ENCODE measurements at places on chromosomes 6 and 20.

DNA sequence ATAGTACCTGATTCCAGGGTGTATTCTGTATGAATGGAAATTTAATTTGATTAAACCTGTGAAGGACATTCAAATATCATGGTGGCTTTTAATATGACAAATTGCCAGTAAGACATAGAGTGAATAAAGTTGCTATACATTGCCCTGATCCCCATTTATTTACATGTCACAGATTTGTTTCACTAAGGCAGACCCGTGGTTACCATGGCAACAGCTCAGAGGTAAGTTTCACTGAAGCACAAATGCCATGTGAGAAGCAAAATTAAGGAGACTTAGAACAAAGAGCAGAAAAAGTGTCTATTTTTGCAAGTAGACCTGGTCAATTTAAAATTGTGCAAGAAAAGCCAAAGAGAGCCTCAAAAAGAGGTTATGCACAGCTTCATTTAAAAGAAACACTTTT is 63.7 kb downstream of the PXDC1 start:
- DNase-seq = no peak

DNA sequence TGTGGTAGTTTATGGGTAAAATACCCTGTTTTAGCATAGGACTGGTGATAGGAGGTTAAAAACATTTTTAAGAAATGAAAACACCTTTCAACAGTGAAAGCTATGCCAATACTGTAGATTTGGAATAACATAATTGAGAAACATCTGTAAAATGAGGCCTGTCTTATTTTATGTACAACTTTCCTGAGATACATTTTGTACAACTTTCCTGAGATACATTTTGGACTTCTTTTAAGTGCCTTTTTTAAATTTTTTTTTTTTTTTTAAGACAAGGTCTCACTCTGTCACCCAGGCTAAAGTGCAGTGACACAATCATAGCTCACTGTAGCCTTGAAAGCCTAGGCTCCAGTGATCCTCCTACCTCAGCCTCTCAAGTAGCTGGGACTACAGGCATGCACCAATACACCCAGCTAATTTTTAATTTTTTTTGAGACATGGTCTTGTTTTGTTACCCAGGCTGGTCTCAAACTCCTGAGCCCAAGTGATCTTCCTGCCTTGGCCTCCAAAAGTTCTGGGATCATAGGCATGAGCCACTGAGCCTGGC is 84.6 kb downstream of the MAN1A1 start:
- DNase-seq = no peak

- DNase-seq = no peak
These were observed 526.0 kb downstream of the EPM2A start for GRCh38 chr6:145209272-145209671.

- no peak for DNase-seq
These were observed 34.3 kb downstream of the ISM1 start for GRCh38 chr20:13255356-13255755.

GRCh38 chr6:137350857-137351256 is 131.7 kb upstream of the IFNGR1 start:
- no peak for DNase-seq

- no peak for DNase-seq
These were observed 126.8 kb upstream of the SAMD5 start for GRCh38 chr6:147381712-147382111.

DNA sequence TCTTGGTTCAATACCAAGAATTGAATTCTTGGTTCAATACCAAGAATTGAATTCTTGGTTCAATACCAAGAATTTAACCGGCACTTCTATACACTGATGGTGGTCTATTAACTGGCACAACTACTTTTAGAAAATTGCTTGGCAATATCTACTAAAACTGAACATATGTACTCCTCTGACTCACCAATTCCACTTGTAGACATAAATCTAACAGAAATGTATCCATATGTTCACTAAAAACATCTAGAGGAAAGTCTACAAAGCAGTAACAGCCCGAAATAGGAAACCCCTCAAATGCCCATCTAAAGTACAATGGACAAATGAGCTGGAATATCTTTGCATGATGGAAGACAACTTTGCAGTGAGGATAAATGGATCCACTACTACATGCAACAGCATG is 71.9 kb downstream of the KIF16B start:
- no peak for DNase-seq

DNA sequence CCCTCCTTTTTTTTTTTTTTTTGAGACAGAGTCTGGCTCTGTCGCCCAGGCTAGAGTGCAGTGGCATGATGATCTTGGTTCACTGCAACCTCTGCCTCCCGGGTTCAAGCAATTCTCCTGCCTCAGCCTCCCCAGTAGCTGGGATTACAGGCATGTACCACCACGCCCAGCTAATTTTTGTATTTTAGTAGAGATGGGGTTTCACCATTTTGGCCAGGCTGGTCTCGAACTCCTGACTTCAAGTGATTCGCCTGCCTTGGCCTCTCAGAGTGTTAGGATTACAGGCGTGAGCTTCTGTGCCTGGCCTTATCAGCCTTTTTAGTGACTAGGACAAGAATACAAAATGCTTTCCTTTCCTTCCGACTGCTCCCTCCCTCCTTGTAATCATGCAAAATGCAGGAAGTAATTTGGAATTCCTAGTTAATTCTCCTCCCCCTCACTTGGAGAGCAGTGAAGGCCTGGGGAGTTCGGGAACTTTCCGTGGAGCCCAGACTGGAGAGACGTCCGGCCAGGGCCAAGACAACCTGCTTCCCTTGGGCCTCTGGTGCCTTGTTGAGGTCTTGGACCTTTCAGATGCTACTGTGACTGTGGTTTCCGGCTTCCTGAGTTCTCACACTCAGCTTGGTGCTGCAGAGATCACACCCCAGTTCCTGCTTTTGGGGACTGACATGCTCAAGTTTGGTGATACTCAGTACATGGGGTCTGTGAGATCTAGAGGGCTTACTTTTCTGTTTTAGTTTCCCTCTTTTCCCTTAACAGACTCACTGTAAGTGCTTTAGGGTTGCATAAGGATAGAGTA is 3.9 kb upstream of the PHF20 start:
- no peak for DNase-seq

GRCh38 chr6:110590821-110591351 is 114.5 kb upstream of the SLC22A16 start:
- DNase-seq = no peak

DNA sequence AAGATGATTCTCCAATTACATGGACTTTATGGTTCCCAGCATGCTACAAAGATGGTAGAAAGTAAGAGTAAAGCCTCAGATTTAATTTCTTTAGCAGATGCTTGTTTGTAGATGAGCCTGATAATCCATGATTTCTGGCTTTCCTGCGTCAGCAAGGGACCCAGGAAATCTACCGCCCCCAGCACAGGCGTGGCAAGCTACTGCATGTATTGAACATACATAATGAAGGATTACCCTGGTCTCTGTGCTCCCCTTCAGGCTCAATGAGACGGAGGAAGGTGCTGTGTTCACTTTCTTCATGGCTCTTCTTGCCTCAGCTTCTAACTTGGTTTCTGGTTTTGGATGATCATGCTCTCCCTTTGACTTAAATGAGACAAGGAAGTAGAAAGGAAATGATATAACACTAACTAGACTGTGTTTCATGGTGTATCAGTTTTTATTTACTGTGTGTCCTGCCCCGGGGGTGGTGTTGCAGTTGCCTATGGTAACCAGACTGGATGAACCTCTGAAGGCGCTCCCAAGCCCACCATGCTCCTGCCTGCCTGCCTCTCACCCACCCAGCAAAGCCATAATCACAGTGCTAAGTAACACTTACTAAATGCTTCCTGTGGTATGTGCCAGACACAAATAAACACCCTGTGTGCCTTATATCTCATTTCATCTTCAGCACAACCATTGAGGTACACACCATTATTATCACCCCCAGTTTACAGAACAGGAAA is 17.9 kb downstream of the GCM1 start:
- DNase-seq = no peak

GRCh38 chr20:59382157-59382725 is 81.8 kb downstream of the EDN3 start:
- DNase-seq = no peak

DNA sequence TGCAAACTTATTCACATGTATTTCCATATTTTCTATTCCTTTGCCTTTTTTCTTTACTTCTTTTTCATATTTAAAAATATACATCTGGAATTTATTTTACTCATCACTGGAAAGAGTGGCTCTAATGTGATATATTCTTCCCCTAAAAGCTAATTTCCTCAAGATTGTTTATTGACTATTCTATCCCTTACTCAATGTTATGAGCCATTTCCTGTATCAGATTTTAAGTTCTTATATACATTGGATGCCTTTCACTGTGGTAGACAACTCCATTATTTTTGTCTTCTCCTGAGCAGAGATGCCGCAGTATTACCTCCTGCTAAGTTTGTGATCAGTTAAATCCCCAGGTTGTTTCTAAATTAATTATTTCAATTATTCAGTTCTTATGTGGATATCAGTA is 418.4 kb upstream of the JAG1 start:
- DNase-seq = no peak

DNA sequence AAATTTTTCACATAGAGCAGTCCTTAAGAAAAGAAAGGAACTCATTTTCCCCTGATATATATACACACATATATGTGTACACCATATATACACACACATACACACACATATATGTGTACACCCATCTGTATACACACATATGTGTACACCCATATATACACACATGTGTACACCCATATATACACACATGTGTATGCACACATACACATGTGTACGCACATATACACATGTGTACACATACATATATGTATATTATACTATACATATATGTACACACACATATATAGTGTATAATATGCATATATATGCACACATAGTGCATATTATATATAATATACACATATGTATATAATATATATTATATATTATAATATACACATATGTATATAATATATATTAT is 9.1 kb downstream of the MAP3K4 start:
- no peak for DNase-seq

DNA sequence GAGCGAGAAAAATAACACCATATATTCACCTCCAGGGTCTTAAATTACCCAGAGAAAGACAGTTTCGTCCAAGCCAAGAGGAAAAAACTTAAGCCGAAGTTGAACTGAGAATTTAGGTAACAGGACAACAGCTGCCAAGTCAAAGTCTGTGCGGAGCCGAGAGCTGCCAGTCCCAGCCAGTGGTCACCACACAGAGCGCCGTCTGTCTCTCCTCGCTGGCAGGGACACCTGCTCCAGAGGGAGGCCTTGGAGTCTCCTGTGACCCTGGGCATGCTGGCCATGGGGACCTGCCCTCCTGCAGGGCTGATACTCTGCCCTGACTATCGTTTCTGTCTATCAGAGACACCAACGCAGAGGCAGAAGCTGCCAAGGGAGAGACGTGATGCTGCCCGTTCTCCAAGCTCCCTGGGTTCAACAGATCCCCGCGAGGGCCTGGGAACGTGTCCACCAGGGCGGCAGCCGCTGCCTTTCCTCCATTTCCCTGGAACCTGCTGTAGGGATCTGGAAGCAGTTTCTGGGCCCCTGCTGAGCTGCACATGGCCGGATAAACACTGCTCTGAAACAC is 341.3 kb downstream of the SMOC2 start:
- DNase-seq = no peak

DNA sequence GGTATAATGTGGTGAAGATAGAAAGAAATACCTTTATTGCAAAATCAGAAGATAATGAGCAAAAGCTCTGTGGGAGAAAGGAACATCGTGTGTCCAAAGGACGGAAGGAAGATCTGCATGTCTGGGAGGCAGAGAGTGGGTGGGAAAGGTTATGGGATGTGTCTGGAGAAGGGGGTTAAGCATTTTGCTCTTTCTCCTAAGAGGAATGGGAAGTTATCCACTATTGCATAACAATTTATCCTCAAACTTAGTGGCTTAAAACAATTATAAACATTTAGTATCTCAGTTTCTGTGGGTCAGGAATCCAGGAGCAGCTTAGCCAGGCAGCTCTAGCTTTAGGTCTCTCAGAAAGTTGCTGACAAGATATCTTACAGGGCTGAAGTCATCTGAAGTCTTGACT is 229.1 kb upstream of the CITED2 start:
- DNase-seq = no peak

- DNase-seq = no peak
These were observed 28.7 kb upstream of the BEND3 start for GRCh38 chr6:107144014-107144413.

DNA sequence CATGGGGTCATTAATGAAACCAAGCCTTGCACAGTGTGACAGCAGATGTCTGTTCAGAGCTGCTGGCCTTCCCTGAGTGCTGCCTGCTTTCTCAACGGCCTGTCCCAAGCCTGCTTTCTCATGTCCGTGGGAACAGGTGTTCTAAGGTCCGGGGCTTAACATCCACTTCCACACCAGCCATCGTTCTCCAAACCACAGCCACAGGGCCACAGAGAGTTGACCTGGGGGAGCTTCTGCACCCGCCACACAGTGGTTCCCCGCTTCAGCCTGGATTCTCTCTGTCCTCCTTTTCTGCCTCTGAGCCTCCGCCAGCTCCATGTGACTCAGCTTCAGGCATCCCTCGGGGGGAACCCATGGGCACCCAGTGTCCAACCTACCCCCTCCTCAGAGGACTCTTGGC is 26.9 kb upstream of the PPP1R3G start:
- no peak for DNase-seq

- no peak for DNase-seq
These were observed 76.3 kb downstream of the DTNBP1 start for GRCh38 chr6:15586503-15586902.

- DNase-seq = no peak
These were observed 19.5 kb upstream of the TCFL5 start for GRCh38 chr20:62880935-62881661.

- DNase-seq = no peak
These were observed 120.8 kb upstream of the BCLAF1 start for GRCh38 chr6:136410201-136411024.
